Activated CD4-positive, alpha-beta T cell treated with anti-CD3 and anti-CD28 coated beads, Interleukin-2, amount 50 U/mL, for 1 hour (primary cell): ENCODE measurements at places on chromosomes 16 and 17.

DNA sequence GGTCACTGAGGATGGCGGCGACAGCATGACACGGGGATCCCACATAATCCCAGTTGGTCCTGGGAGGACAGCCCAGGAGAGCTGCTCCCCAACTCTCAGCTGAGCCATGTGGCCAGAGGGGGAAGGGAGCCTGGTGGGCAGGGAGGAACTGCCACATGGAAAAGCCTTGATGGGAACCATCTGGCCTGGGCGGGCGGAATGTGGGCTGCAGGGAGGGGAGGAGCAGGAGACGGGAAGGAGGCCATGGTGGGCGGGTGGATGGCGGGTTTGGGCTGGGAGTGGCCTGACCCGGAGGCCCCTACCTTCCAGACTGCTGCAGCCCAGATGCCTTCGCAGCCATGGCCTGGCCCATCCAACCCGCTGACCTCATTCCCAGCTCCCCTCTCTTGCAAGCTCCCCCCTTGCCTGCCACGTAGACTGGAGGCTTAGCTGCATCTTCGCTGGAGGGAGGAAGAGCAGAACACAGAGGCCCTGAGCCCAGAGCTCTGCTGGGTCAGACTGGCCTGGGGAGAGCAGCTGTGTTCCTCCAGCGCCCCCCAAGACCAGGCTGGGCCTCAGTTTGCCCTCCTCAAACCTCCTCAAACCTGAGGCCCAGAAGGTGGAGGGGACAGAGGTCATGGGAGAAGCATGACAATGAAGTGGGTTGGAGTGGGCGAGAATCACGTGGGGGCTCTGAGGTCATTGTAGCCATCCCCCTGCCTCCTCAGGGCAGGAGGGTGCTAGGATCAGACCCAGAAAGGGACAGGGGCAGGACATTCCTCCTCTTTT, 8.2 kb upstream of the COL1A1 start:
- DNase-seq = no peak

GRCh38 chr17:32485261-32486110, 1.3 kb upstream of the CDK5R1 start:
- no peak for DNase-seq

DNA sequence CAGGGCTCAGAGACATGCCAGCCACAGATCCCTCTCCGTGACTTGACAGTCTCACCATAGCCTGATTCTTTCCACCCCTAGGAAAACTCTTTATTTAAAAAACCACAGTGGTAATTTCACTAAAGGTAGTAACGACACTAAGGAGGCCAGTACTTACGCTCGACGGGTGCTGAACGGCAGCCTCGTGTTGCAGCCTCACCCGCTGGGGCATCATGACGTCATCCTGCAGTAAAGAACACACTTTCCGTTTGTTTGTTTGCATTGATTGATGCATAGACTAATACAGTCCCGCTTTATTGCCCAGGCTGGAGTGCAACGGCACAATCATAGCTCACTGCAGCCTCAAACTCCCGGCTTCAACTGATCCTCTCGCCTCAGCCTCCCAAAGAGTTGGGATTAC, 65.1 kb upstream of the METRNL start:
- DNase-seq = no peak

DNA sequence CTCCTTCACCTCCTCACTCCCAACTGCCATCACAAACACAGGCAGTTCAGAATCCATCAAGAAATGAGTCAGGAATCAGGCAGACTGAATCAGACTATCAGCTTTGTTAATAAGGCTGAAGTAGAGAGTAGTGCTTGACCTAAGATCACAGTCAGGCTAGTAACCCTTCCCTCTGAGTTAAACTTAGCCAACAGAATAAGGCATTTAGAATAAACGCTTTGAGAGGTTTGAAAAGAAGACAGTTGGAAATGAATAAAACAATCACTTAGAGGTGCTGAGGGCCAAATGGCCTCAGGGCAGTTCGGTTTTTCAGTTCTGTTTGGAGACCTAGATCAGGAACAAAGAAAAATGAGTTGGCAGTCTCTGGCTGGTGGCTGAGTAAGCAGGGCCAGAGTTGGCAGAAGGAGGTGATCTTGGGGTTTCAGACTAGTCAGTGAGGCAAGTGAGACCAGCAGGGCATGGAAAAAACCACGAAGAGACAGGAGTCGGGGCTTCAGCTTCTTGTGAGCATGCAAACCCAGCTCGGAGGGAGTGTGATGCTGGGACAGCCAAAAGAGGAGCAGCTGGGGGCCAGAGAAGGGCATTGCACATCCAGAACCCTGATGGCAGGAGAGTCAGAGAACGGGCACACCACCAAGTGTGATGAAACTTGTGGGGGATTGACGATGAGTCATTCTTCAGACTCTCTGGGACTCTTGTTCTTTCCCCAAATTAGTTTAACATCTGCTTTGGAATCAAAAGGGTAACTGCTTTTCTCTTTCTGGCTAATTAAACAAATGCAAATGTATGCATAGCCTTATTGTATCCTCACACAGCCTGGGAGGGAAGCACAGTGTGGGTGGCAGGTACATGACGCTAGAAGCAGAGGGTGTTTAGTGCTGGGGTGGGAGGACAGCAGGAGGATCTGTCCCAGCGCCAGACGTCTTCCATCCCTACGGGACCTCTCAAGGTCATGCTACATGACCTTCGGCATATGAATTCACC, 54.8 kb downstream of the SPECC1 start:
- DNase-seq = no peak

GRCh38 chr17:73553311-73553710, 90.9 kb downstream of the SDK2 start:
- DNase-seq = no peak

DNA sequence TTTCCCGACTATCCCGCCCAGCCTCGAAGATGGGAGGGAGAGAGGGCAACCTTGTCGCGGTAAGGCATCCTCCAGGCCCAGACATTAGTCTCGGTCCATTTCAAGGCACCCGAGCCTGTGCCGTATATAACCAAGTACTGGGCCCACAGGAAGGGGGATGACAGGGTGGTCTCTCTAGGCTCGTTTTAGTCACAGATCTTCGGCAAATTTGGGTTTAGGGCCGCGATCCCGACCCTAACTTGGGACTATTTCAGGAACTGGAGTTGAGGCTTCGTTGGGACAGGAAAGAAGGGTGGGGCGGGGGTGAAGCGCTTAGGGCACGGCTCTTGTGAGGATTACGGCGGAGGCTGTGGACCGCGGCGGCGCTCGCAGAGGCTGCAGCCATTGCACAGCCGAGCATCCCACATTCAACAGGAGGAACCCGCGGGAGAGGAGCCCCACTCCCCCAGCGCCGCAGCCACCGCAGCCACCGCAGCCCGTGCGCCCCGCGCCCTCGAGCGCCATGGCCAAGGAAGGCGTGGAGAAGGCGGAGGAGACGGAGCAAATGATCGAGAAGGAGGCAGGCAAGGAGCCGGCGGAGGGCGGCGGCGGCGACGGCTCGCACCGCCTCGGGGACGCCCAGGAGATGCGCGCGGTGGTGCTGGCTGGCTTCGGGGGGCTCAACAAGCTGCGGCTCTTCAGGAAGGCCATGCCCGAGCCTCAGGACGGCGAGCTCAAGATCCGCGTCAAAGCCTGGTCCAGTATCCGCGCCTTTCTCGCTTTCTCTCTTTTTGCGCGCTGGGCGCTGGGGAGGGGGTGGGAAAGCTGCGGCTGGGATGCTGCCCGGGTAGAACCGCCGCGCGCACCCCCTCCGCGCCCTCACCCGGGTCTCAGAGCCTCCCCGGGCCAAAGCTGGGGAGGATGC, at the start of gene VAT1L:
Gene VAT1L, plus strand, starts transcription at position 384 of the 904 bp plus-strand sequence. Its CDS starts 119 bp downstream, at position 503.
- DNase-seq = no peak

DNA sequence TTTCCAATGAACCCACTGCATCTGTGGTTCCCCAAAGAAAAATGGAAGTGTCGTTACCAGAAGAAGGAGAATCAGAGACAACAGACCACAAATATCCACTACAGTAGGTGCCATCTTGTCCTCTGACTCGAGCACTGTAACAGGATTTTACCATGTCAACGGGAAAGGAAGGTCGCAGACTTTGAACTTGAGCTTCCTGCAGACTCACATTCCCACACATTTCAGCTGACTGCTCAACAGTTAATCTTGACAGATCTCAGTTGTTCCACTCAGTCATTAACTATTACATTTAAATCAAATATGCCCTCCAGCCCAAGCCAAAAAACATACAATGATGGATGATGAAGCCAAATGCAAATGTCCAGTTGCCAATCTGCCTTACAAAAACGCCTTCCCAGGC, 37.0 kb downstream of the GAS7 start:
- DNase-seq = no peak

DNA sequence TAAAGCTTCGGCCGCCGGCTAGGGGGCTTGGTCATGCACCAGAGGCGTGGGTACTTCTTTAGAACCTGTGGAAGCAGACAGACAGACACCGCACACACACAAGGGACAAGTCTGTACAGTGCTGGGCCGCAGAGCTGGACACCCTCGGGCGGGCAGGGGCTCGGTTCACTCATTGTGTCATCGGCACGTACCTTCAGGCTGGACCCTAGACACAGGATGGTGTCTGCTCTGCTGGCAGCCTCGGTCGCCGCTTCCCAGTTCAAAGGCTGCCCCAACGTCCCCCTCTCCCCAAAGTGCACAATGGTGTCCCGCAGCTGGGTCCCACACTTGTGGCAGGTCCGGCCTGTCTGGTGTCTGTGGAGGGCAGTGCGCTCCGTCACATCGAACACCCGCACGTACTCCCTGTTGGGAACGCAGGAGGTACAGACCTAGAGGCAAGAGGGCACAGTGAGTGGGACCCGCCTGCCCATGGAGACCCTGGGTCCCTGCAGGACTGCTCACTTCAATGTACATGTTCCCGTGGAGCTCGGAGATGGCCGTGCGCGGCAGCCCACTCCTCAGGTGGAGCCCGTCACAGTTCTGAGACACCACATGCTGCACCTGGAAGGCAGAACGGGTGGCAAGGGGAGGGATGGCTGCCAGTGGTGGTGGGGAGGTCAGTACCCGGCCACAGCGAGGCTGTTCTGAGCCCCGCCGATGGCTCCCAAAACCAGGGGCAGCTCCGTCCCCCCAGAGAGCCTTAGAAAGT, 3.1 kb upstream of the PCYT2 start:
- no peak for DNase-seq

DNA sequence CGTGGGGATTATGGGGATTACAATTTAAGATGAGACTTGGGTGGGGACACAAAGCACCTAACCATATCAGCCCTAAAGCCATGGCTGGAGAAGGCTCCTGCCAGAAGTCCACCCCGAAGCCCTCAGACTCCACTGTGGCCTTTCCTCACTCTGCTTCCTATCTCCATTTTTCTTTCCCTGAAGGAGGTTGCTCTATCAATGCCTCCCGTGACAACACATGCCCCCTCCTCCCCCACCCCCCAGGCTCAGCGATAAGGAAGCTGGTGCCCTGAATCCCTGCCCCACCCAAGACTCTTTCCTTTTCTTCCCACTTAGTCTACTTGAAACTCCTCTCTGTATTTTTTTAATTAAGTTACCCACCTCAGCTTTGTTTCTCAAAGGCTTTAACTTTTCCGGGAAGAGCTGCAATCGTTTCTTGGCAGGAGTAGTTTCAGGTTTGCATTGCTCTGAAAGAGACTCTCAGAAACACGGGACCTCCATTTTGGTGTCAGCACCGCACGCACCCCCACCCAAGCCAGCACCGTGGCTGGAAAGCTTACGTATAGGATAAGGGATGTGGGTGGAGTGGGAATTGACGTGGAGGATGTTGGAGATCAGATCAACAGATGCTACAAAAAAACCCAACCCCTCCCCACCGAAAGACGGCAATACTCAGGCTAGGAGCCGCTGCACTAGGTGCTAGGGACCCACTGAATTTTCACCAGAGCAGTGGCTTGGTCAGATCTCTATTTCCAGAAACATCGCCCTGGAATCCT, 15.2 kb upstream of the CA4 start:
- DNase-seq = no peak

- no peak for DNase-seq
These were observed 328.1 kb downstream of the C16orf95 start for GRCh38 chr16:86988920-86989696.

- no peak for DNase-seq
These were observed 112.1 kb downstream of the SNX11 start for GRCh38 chr17:48219617-48220016.

DNA sequence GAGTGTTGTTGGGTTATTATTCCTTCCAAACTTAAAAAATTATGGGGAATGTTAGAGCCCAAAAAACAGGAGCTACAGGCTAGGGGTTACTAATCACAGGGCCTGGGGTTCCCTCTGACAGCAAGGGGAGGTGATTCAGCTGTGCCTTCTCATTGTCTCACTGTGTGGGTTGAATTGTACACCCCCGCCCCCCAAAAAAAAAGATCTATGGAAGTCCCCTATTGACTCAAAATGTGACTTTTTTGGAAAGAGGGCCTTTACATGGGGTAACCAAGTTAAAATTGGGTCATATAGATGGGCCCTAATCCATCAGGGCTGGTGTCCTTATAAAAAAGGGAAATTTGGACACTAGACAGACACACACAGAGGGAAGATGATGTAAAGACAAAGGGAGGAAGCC, 190.2 kb downstream of the SOX9 start:
- no peak for DNase-seq

DNA sequence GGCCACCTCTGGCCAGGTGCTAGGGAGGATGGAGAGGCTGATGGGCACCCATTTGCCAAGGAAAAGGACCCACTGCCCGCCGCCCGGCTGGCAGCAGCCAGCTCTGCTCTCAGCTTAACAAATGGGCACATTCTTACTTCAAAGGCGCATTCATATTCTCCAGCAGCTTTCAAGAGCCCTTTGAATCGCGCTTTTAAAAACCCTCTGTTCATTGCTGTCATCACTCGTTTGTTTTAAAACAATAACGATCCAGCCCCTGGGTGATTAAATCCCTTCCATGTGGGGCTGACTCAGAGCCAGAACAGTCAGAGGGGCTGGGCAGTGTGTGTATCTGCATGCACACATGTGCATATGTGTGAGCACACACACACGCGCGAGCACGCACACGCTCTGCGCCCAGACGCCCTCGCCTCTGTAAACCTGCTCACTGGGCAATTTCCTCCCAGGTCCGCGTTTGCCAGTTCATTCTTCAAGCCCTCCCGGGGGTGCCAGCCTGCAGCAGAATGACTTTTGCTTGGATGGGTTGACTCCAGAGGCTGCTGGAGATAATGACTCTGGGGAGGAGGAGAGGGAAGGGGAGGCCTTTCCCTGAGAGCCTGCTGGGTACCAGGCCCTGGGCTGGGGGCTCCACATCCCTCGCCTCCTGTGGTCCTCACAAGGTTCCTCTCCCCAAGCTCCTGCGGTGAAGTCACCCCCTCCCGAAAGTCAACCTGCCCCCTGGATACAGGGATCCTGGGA, 133.1 kb downstream of the SDK2 start:
- no peak for DNase-seq

- no peak for DNase-seq
These were observed 13.1 kb downstream of the ABCA9 start for GRCh38 chr17:69047368-69048263.

- no peak for DNase-seq
These were observed 111.5 kb upstream of the MPHOSPH6 start for GRCh38 chr16:82281544-82281943.

- DNase-seq = no peak
These were observed 4.3 kb upstream of the C16orf92 start for GRCh38 chr16:30018731-30019158.

- DNase-seq = no peak
These were observed 216.5 kb downstream of the NTN1 start for GRCh38 chr17:9237661-9238301.

GRCh38 chr17:17752821-17753321, 71.6 kb downstream of the RAI1 start:
- DNase-seq = no peak
